Dermis microvascular lymphatic vessel endothelial cell (primary cell): ENCODE measurements at places on chromosomes 12 and 14. TPM values are rescaled to one million over a fixed set of nuclear protein-coding genes. Genes with fewer than 3 reads are reported as not detected.

The GDF3 gene
- total RNA-seq: 0.51 and 1.0 TPM in 2 replicates

The RBM19 gene
- total RNA-seq: 12.1 and 16.2 TPM in 2 replicates

The MORN3 gene
- total RNA-seq: 0.13 and 0.26 TPM in 2 replicates

The SERPINA3 gene
- total RNA-seq: under 0.01 TPM in 1 of 2 replicates, not detected in the other

The TSPAN19 gene
- total RNA-seq: 0.13 TPM in 2 replicates

The CCDC175 gene
- not detected in 2 replicates for total RNA-seq

The CD69 gene
- total RNA-seq: 0.39 and 1.3 TPM in 2 replicates

The TSPAN8 gene
- total RNA-seq: not detected in 2 replicates

The LYZ gene
- total RNA-seq: under 0.01 TPM in 1 of 2 replicates, not detected in the other

- no peak for DNase-seq
These were observed 26.6 kb downstream of the PPP2R5C start for GRCh38 chr14:101788016-101788635.

GRCh38 chr12:38736821-38737220 is 168.6 kb downstream of the CPNE8 start:
- peak; percentile 58 for DNase-seq

GRCh38 chr12:108694812-108695278 is 36.5 kb downstream of the CORO1C start:
- DNase-seq: peak; percentile 51

DNA sequence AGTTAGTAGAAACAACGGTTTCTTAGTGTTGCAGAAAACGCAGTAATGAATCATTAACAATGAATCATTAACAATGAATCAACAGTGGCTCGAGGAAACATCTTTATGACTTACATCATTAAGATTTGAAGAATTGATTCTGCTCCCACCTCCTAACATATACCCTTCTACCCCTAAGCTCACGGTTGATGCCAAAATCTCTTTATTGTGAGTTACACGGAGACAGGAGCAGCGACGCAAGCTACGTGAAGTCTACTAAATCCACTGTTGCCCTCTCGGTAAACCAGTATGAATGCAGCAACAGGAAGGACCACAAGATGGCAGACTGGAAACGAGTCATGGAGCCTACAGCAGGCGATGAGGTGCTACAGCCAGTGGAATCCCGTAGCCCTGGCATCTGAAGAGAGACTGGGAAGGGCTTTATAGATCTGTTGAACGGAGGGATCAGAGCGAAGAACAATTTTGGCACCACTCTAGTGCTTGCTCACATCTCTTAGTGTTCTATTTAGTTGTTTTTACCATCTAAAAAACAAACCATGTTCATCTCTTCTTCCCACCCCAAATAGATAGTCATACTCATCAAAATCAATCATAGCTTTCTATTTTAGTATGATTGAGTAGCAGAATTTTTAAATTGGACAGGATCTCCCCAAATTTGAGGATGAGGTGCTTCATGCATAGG is 332.7 kb downstream of the DUSP6 start:
- DNase-seq: peak; percentile 90

GRCh38 chr12:47881826-47882427 is 22.9 kb downstream of the VDR start:
- peak; percentile 22 for DNase-seq

- DNase-seq: no peak
These were observed 130.8 kb upstream of the TRHDE start for GRCh38 chr12:72141381-72141780.

DNA sequence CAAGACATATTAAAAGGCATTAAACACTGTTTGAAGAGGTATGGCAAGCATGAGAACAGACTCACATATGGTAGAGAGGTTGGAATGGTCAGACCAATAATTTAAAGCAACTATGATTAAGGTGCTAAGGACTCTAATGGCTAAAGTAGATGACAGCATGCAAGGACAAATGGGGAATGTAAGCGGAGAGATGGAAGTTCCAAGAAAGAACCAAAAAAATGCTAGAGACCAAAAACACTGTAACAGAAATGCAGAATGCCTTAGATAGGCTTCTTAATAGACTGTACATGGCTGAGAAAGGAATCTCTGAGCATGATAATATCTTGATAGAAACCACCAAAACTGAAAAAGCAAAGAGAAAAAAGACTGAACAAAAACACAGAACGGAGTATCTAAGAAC is 77.4 kb downstream of the RIN3 start:
- DNase-seq: no peak

GRCh38 chr14:34052658-34053014 is 101.8 kb upstream of the EGLN3 start:
- peak; percentile 52 for DNase-seq

DNA sequence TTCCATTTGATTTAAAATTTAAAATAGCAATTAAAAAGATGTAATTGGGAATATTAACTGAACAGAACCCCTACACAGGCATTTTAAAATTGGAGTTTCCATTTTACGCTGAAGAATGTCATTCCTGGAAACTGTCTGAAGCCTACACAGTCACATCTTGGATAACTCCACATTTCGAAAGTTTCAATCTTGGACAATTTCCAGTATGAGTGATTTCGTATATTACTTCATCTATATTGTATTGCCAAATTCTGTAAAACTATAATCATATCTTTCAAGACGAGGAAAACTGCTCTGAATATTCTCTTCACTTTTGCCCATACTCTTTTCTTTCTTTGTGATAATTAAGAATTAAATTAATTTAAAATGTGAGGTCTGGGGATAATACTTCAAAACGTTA is 194.2 kb upstream of the ABCD2 start:
- no peak for DNase-seq

DNA sequence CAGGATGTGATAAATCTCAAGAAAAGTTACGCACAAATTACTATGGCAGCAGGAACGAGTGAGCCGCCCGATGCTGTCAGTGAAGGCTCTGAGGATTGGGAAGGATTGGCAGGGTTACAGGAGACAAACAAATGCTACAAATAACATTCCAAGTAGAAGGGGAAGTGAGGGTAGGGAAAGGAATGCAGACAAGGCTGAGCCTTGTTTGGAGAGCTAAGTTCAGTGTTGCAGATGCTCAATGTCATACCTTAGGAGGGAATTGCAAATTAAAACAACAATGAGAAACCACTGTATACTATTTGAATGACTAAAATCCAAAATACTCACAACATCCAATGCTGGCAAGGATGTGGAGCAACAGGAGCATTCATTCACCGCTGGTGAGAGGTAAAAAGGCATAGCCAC is 1.3 kb downstream of the CLEC9A start:
- peak; percentile 11 for DNase-seq

DNA sequence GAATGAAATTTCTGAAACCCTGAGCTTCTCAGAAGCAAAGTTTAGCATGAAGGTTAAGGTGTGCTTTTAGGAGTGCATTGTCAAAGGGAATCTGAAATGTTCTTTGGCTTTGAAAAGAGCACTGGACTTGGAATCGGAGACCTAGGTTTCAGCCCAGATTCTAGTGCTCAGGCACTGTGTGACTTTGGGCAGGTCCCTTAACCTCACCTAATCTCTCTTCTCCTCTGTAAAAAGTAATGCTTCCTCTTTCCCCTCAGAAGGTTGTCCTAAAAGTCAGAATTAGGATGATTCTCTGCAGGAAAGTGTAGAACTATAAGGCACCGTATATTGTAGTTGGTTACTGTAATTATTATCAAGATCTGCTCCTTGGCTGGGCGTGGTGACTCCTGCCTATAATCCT is 38.0 kb upstream of the ELK3 start:
- no peak for DNase-seq

GRCh38 chr14:85527445-85528035 is 2.4 kb upstream of the FLRT2 start:
- peak; percentile 60 for DNase-seq

- no peak for DNase-seq
These were observed 25.6 kb downstream of the KCNK13 start for GRCh38 chr14:90087433-90087832.

GRCh38 chr14:94392510-94392935 is 4.1 kb upstream of the SERPINA1 start:
- no peak for DNase-seq

GRCh38 chr12:575948-576614 is 87.2 kb downstream of the NINJ2 start:
- peak; percentile 76 for DNase-seq

- no peak for DNase-seq
These were observed 97.4 kb downstream of the PLXNC1 start for GRCh38 chr12:94245631-94246383.

- DNase-seq: no peak
These were observed 163.7 kb downstream of the MYRFL start for GRCh38 chr12:69988481-69989321.

DNA sequence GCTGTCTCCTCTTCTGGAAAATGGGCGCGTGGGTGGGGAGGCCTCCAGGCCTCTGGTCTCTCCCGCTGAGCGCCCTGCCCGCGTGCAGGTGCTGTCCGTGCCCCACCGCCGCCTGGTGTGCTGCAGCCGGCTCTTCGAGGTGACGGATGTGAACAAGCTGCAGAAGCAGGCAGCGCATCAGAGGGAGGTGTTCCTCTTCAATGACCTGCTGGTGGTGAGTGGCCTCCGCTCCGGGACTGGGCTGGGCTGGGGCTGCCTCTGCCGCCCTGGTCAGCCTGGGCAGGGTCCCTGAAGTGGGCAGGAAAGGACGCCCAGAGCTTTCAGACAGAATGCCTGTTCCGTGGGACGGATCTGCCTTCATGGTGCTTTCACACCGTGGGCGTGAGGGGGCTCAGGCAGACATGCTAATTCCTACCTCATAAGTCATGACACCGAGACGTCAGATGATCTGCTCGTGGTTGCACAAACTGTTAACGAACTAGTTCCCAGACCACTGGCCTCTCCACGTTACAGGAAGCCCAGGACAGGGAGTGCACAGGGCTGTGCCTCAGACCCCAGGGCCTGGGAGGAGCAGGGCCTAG is 50.5 kb downstream of the SLC6A12 start:
- no peak for DNase-seq

DNA sequence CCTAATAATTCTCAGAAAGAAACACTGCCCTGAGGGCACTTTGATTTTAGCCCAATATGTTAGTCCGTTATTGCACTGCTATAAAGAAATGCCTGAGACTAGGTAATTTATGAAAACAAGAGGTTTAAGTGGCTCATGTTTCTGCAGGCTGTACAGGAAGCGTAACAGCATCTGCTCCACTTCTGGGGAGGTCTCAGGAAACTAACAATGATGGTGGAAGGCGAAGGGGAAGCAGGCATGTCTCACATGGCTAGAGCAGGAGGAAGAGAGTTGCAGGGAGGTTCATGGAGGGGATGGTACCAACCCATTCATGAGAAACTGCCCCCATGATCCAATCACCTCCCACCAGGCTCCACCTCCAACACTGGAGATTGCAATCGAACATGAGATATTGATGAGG is 49.4 kb upstream of the RERG start:
- DNase-seq: no peak
